Left ventricle myocardium superior (tissue), 1 donor: ENCODE measurements at places on chromosomes 5 and 9. TPM values are rescaled to one million over a fixed set of nuclear protein-coding genes. Genes with fewer than 3 reads are reported as not detected.

Gene CDX1
- not detected for total RNA-seq

DNA sequence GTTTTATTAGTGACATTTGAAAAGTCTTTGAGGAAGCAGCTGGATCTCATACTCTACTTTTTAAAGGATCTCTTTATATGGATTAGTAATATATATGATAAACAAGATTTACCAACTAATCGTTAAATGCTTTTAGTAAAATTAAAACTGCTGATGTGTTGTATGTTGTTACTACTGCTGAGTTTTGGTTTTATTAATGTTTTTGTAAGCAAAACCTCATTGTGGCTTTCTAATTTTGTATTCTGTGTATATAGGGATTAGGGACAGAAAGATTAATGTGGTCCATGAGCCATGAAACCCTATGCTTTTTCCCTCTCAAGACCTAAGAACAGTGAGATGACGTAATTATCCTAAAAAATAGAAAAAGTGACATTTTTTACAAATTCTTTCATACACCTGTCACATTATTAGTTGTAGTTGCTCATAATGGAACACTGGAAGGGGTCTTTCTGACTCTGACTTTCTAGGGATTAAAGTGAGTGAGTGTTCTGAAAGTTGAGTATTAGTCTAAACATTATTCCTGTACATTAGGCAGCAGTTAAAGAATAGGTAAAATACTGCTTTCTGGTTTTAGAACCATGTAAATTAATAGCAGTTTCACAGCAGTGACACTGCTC is 85.9 kb downstream of the SLC12A2 start:
- no peak for DNase-seq

Gene LIX1
- not detected for total RNA-seq

DNA sequence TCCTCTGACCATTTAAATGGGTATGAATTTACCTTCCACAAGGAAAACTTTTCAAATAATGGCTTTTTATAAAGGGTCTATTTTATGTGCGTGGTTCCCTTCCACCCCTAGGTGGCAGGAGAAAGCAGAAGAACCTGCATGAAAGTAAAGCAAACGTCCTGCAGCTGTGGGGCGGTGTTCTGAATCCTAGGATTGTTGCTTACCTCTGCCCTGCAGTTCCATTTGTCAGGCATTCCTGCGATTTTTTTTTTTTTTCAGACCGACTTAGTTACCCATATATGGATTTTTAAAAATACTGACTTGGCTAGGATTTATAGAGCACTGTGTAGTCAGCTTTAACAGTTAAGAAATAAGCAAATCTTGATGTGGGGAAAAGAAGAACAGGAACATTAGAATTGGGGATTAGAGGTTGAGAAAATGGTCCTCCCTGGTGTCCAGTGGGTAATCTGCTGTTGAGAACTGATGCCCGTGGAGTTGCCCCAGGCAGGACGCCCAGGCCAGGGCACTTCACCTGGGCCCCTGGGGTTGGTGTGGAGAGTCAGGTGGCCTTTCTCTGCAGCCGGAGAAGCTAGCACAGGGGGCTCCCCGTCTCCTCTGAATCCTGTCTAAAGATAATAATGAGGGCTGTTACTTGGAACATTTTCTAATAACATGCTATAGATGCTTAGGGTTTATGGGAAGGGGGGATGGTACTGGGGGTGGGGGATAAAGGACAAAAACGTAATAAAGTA is 30.4 kb upstream of the LTC4S start:
- peak; percentile 60 for DNase-seq

Gene C9
- total RNA-seq = not detected

GRCh38 chr9:72464857-72465592 is 56.4 kb upstream of the TMC1 start:
- no peak for DNase-seq

GRCh38 chr5:145978708-145979107 is 42.3 kb downstream of the SH3RF2 start:
- DNase-seq = peak; percentile 31

Gene CTSV
- 0.27 TPM for total RNA-seq

GRCh38 chr9:72119853-72120252 is 29.4 kb upstream of the GDA start:
- DNase-seq = no peak

Gene CCNI2
- total RNA-seq = 0.10 TPM

Gene FEM1C
- 43.1 TPM for total RNA-seq

DNA sequence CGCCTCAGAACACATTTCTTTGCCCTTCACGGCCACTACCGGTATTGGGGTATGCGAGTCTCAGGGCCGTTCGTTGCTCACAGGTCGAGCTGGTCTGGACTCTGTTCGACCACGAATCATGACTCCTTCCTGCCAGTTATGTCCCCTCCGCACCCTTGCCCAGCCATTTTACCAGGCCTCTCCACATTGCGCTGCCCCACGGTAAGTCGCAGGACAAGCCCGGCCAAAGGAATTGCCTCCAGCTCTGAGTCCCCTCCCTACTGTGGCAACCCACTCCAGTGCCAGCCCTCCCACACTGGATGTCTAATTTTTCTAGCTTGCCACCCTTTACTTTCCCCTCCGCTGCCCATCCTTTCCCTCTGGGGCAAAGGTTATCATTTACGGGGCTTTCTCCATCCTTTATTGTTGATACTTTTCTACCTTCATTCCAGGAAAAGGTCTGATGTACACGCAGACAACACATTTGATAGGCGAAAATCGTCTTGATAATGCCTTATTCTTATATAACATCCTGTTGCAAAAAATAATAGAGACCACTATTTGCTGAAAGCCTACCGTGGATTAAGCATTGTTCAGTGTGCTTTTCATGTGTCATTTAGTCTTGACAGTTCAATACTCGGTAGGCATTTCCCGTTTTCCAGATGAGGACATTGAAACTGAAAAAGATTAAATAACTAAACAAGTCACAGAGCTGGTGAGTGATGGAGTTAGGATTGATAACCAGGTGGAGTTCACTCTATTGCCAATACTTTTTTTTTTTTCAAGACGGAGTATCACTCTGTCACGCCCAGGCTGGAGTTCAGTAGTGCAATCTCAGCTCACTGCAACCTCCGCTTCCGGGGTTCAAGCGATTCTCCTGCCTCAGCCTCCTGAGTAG is 958 bp upstream of the HSPA5 start:
- DNase-seq = peak; percentile 50

- DNase-seq = no peak
Observed at GRCh38 chr9:98409719-98410118, 154.3 kb upstream of the TBC1D2 start.

- DNase-seq = no peak
Observed at GRCh38 chr9:5553211-5553610, 42.9 kb downstream of the PDCD1LG2 start.

- DNase-seq = no peak
Observed at GRCh38 chr5:143117821-143118220, 285.7 kb downstream of the NR3C1 start.

GRCh38 chr5:175133185-175133584 is 310.8 kb downstream of the DRD1 start:
- no peak for DNase-seq

Gene CCL19
- 2.1 TPM for total RNA-seq

DNA sequence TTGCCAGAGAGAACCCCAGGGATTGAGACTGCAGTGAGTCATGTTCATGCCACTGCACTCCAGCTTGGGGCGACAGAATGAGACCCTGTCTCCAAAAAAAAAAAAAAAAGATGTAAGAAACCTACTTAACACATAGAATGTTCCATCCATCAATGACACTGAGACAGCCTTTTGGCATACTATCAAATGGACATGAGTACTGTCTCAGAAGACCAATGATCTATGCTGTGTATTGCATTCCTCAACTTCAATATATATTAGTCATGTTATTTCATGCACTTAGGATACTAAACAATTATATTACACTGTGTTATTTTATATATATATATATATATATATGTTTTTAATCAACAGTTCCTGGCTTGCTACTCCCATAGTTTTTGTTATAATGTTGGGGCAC is 57.1 kb upstream of the ANKH start:
- DNase-seq = no peak

GRCh38 chr5:38607930-38608564 is 51.6 kb upstream of the LIFR start:
- DNase-seq = no peak

DNA sequence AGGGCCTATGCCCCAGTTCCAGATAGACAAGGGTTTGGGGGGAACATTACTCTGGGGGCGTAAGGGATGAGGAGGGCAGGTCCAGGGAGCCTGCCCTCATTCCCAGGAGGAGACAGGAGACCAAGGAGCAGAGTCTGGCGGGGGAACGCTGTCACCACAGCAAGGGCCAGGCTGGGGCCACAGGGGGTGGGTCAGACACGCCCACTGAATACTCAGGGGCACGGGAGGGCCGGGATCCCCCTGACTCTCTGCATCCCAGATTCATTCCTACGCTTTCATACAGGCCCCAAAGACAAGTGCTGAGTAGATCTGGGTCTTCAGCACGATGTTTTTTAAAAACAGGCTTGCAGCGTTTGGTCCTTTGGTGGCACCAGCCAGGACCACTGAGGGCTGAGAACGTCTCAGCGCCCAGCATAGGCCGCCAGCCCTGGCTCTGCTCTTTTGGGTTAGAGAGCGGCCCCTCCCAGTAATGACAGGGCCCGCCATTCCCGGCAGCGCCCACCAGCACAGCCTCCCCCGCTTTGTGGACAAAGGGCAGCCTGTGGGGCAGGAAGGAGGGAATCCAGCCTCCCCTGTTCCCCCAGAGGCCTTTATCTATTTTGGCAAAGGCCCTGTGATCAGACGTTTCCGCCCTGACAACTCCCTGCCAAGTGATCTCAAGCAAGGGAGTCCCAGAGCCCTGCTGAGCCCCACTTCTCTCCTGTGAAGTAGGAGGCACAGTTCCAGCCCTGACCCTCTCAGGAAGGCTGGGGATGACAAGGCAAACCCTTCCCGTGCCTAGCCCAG is 24.9 kb downstream of the NEK6 start:
- DNase-seq = peak; percentile 82

DNA sequence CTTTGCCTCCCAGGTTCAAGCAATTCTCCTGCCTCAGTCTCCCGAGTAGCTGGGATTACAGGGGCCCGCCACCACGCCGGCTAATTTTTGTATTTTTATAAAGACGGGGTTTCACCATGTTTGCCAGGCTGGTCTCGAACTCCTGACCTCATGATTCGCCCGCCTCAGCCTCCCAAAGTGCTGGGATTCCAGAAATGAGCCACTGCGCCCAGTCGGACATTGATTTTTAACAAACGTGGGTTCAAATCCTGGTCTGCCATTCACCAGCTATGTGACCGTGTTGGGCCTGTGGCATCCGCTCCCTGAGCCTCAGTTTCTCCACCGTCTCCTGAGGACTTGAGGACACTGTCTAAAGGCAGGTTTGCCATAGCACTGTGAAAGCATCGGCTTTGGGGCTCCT is 41.8 kb upstream of the NEK6 start:
- no peak for DNase-seq

Gene SARDH
- total RNA-seq = 0.64 TPM

GRCh38 chr9:129349665-129349947 is 171.5 kb upstream of the IER5L start:
- peak; percentile 5 for DNase-seq

DNA sequence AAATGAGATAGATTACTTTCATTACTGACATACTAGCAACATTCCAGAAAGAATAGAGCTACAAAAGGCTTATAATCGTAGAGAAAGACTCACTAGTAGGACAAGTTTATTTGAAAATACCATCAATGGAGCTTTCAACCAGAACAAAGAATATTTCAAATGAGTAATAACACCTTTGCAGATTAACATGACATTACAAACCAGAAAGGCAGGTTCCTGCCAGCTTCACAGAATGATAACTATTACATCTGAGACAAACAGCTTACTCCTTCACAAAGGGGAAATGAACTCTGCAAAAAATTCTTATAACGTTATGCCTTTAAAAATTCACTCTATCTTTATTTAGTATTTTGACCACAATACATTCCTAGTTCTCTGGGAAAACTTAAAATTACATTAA is 103.1 kb downstream of the EPB41L4A start:
- no peak for DNase-seq

Gene FAM151B
- total RNA-seq = 1.8 TPM

DNA sequence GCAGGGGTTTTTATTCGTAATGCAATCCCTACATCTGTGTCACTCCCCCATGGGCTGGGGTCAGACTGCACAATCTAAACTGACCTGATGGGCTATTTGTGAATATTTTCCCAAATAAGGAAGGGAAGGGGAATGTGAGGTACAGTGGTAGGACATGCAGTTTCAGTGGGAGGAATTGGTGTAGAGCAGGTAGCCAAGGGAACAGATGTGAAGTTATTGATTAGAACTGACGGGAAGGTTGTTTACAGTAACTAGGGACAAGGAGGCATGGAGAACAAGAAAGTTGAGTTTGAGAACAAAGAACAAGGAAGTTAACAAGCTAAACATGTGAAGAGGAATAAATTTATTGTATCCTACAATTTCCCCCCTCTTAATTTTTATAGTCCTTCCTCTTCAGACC is 104.8 kb downstream of the CFAP95 start:
- no peak for DNase-seq

- no peak for DNase-seq
Observed at GRCh38 chr9:25537808-25538207, 140.4 kb downstream of the TUSC1 start.

Gene ZFP37
- total RNA-seq = 0.82 TPM

DNA sequence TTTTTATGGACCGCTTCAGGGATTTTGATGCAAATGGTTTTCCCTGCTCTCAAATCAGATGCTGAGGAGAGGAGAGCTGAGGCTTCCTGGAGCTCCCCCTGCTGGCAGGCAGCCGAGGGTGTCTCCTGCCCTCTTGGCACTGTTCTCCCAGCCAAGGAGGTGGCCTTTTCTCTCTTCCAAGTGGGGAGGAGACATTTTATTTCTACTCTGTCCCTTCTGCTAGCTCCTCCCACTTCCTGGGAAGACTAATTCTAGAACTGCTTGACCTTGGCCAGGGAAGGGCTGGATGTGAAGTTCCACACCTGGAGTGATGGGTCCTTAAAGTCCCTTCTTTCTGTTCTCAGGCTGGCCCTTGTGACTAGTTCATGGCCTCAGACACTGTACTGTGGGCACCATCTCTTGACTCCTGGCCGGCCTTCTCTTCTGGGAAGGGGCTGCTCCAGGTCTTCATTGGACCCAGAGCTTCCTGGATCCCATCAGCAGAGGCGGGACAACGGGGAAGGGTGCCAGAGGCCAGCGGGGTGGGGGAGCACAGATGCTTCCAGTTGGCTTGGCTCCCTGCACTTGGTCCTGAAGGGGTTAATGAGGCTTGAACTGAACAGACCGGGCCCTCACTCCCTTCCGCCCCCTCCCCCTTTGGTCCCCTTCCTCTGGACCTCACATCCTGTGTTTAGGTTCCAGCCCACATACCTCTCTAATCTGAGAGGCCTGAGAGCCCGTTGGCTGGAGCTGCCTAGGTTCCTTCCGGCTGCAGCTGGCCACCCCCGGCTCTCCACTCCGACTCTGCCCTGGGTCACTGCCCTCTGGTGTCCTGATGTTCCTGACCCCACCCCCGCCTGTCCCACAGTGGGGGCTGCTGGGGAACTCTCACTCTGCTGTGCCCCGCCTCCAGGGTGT is 32.1 kb downstream of the PTPA start:
- peak; percentile 92 for DNase-seq

Gene INSL4
- not detected for total RNA-seq

Gene FCN1
- total RNA-seq = 5.7 TPM

GRCh38 chr5:123104607-123105006 is 15.6 kb downstream of the PRDM6 start:
- no peak for DNase-seq
